ENCODE measurements at places on chromosomes 3 and 15. TPM values are rescaled to one million over a fixed set of nuclear protein-coding genes. Genes with fewer than 3 reads are reported as not detected.

The CMTM6 gene
- 101 TPM for total RNA-seq

The TNFAIP8L3 gene
- 14.4 TPM for total RNA-seq

The GOLGA8S gene
- total RNA-seq, result not detected

The ANKRD63 gene
- total RNA-seq, result not detected

The CFAP161 gene
- total RNA-seq, result not detected

All from pericardium fibroblast (primary cell).